Activated CD4-positive, alpha-beta T cell treated with anti-CD3 and anti-CD28 coated beads, Interleukin-2, amount 10 ng/mL, durations not matched to agents 7 days and 5 days (primary cell): ENCODE measurements at places on chromosomes 12 and 14.
A peak's percentile ranks its signal among the peaks of the same experiment; 100 is the strongest.

- no peaks in the 10 kb centered on the region for H3K36me3 ChIP-seq
- no peak overlapping the region for H3K4me3 ChIP-seq
- peaks cover 10% of the 10 kb centered on the region for H3K27me3 ChIP-seq
- H3K4me1 ChIP-seq: no peaks in the 10 kb centered on the region
- DNase-seq: no peak
- no peak overlapping the region for H3K27ac ChIP-seq
Observed at GRCh38 chr12:80143537-80143936, 44.2 kb downstream of the OTOGL start.

GRCh38 chr14:81565441-81566290 is 32.0 kb upstream of the SEL1L start:
- no peak overlapping the region for H3K4me3 ChIP-seq
- peaks cover 5% of the 10 kb centered on the region for H3K27me3 ChIP-seq
- no peaks in the 10 kb centered on the region for H3K4me1 ChIP-seq

- H3K4me3 ChIP-seq: no peak overlapping the region
- H3K27me3 ChIP-seq: no peaks in the 10 kb centered on the region
- peaks cover 5% of the 10 kb centered on the region for H3K4me1 ChIP-seq
- no peak overlapping the region for H3K27ac ChIP-seq
Observed at GRCh38 chr12:69580074-69580473, 5.2 kb upstream of the CCT2 start.

- peaks cover 23% of the 10 kb centered on the region for H3K36me3 ChIP-seq
- H3K4me1 ChIP-seq: peaks cover 74% of the 10 kb centered on the region
- H3K27me3 ChIP-seq: no peaks in the 10 kb centered on the region
- H3K27ac ChIP-seq: peak overlapping the region; percentile 97
Observed at GRCh38 chr12:75481774-75482173, 1.2 kb downstream of the GLIPR1 start.

DNA sequence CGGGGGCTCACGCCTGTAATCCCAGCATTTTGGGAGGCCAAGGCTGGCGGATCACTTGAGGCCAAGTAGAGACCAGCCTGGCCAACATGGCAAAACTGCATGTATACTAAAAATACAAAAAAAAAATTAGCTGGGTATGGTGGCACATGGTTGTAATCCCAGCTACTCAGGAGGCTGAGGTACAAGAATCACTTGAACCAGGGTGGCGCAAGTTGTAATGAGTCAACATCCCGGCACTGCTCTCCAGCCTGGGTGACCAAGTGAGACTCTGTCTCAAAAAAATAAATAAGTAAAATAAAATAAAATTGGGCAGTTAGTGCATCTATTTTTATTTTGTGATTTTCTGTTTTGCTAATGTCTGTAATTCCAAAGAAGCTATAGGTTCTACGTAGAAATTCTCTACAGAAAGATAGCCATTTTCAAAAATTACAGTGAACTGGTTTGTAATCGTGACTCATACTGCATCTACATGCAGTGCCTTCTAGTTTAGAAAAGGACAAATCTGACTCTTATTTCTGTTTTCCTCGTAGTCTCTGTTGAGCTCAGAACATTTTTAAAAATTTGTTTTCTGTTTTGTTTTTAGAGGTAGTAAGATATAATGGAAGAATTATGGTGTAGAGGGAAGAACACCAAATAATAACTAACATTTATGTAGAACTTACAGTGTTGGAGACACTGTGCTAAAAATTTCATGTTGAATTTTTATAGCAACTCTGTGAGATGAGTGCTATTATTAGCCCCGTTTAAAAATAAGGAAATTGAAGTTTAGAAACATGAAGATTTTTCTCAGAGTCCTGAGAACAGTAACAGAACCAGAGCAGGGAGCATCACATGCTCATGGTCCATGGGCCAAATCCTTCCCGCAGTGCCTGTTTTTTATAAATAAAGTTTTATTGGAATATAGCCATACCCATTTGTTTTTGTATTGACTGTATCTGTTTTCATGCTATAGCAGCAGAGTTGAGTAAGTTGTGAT is 201.2 kb downstream of the SYNE2 start:
- H3K27ac ChIP-seq: no peak overlapping the region
- H3K27me3 ChIP-seq: no peaks in the 10 kb centered on the region
- H3K4me3 ChIP-seq: no peak overlapping the region
- no peaks in the 10 kb centered on the region for H3K4me1 ChIP-seq

- no peak for DNase-seq
- H3K36me3 ChIP-seq: no peaks in the 10 kb centered on the region
- no peak overlapping the region for H3K4me3 ChIP-seq
- no peak overlapping the region for H3K27ac ChIP-seq
Observed at GRCh38 chr12:49975318-49975761, 2.6 kb downstream of the AQP6 start.

- H3K27me3 ChIP-seq: no peaks in the 10 kb centered on the region
- no peaks in the 10 kb centered on the region for H3K4me1 ChIP-seq
- H3K4me3 ChIP-seq: no peak overlapping the region
- H3K36me3 ChIP-seq: no peaks in the 10 kb centered on the region
- no peak overlapping the region for H3K27ac ChIP-seq
Observed at GRCh38 chr14:83007641-83008225, 1474.1 kb upstream of the SEL1L start.

DNA sequence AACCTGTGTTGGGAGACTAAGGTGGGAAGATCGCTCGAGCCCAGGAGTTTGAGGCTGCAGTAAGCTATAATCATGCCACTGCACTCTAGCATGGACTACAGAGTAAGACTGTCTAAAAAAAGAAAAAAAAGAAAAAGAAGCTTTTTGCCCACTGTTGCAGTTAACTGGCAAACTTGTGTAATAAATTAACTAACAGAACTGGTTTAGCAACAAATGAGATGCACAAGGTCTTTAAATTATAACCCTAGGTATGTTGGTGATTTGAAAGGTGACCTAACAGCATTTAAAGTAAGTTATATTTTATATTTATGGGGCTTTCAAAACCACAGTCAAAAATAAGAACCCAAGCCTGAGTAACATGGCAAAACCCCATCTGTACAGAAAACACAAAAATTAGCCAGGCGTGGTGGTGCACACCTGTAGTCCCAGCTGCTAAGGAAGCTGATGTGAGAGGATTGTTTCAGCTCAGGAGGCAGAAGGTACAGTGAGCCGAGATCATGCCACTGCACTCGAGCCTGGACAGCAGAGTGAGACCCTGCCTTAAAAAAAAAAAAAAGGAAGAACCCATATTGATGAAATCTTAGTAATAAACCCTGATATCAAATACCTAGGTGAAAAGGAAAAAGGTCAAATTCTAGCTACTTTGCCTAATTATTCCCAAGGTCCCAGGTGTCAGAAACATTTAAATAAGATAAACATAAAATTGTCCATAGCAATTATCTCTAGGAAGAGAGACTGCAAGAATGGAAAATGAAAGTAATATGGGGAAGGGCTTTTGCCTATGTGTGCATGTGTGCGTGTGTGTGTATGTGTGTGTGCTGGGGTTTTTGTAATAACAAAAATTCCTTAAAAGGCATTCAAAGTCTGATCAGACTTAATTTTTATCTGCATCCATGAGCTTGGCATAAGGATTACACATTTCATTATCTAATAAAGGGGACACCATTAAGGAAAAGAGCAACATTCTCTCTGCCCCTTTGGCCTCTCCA is 15.4 kb downstream of the SYNE2 start:
- peak overlapping the region; percentile 81 for H3K27ac ChIP-seq
- H3K4me3 ChIP-seq: peak overlapping the region; percentile 5
- no peaks in the 10 kb centered on the region for H3K27me3 ChIP-seq
- peak; percentile 48 for DNase-seq
- H3K4me1 ChIP-seq: peaks cover 68% of the 10 kb centered on the region
- peaks cover 31% of the 10 kb centered on the region for H3K36me3 ChIP-seq

- peak overlapping the region; percentile 50 for H3K27ac ChIP-seq
- no peak overlapping the region for H3K4me3 ChIP-seq
- H3K36me3 ChIP-seq: peaks cover 35% of the 10 kb centered on the region
- H3K4me1 ChIP-seq: peaks cover 94% of the 10 kb centered on the region
- no peaks in the 10 kb centered on the region for H3K27me3 ChIP-seq
Observed at GRCh38 chr12:104499668-104500332, 43.1 kb downstream of the CHST11 start.

DNA sequence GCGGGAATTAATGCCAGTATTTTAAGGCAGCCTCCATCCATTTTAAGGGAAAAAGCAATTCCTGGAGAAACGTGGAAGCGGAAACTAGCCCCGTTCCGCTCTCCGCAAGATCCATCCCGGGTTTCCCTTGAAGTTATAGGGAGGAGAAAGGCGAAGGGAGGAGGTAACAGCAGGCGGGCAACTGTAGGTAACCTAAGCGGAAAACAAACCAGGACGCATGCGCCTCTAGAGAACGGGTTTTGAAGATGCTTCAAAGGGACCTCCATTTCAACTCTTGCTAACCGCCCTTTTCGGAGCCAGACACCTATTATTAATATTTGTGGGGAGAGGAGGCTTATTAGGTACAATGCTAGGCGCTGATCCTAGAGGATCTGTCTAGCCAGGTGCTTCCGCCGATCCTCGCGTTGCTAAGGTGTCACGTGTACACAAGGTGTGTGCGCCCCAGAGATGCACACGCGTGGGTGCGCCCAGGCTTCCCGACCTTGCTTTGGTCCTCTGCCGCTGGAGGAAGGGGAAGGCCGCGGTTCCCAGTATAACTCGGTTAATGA is 6.2 kb downstream of the TBX5 start:
- DNase-seq: no peak
- peaks cover 2% of the 10 kb centered on the region for H3K36me3 ChIP-seq
- H3K4me3 ChIP-seq: no peak overlapping the region
- H3K27ac ChIP-seq: no peak overlapping the region
- H3K4me1 ChIP-seq: no peaks in the 10 kb centered on the region
- peaks cover 93% of the 10 kb centered on the region for H3K27me3 ChIP-seq

- no peak for DNase-seq
- H3K4me3 ChIP-seq: no peak overlapping the region
Observed at GRCh38 chr14:102551995-102552705, 40.3 kb upstream of the RCOR1 start.

DNA sequence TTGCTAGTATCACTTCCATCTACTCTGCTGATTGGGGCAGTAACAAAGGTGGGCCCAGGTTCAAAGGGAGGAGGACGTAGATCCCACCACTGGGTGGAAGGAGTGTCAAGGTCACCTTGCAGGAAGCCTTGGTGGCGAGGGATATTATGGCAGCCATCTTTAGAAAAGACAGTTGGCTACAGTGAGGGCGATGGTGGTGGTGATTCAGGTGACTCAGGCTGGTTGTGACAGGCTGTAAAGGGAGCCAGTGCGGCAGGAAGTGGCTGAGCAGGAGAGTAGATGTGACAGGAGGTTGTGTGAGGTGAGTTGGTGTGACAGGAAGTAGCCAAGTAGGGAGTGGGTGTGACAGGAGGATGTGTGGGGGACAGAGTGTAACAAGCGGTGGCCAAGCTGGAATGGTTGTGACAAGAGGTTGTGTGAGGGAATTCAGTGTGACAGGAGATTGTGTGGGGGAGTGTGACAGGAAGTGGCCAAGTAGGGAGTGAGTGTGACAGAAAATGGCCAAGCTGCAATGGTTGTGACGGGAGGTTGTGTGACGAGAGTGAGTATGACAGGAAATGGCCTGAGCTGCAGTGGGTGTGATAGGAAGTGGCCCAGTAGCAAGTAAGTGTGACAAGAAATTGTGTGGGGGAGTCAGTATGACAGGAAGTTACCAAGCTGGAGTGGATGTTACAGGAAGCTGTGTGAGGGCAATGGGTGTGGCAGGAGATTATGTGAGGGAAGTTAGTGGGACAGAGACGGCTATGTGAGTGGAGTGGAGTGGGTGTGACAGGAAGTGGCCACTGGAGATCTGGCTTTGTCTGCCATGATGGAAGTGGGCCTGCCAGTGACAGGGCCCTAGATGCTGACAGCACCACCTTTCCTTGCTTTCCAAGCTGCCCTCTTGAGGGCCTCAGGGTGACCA is 136.5 kb upstream of the MYL2 start:
- peak overlapping the region; percentile 18 for H3K4me3 ChIP-seq
- peaks cover 33% of the 10 kb centered on the region for H3K36me3 ChIP-seq
- peak overlapping the region; percentile 99 for H3K27ac ChIP-seq
- H3K4me1 ChIP-seq: peaks cover 30% of the 10 kb centered on the region
- DNase-seq: peak; percentile 78
- H3K27me3 ChIP-seq: no peaks in the 10 kb centered on the region

- H3K27me3 ChIP-seq: peaks cover 16% of the 10 kb centered on the region
- no peak overlapping the region for H3K27ac ChIP-seq
- no peaks in the 10 kb centered on the region for H3K36me3 ChIP-seq
- H3K4me3 ChIP-seq: no peak overlapping the region
- H3K4me1 ChIP-seq: no peaks in the 10 kb centered on the region
Observed at GRCh38 chr14:74324931-74325361, 22.2 kb upstream of the ABCD4 start.

GRCh38 chr14:27845241-27845850 is 921.2 kb upstream of the FOXG1 start:
- H3K4me3 ChIP-seq: no peak overlapping the region
- H3K27me3 ChIP-seq: no peaks in the 10 kb centered on the region
- DNase-seq: no peak
- H3K27ac ChIP-seq: no peak overlapping the region

DNA sequence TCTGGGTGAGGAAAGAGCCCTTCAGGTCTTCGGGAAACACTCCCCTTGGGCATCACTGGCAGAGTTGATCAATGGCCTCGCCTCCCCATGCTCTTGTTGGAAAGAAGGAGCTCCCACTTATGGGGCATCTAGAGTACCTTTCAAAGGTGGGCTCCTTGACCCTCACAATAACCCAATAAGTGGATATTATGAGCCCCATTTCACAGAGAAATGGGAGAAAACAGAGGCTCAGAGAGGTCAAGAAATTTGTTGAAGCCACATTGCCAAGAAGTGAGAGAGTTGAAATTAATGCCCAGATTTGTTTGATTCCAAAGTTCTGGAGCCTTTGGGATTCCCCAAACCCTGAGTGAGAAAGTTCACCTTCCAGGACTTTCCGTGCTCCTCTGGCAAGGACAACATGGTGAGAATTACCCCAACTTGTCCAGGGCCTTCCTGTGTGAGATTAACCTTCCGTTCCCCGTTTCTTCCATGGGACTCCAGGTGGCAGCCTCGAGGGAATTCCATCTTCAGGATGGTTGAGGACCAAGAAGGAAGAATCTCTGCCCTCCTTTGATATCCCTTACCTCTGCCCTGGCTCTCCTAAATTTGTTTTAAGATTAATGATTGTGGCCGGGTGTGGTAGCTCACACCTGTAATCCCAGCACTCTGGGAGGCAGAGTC is 7.5 kb upstream of the CHD4 start:
- no peak for DNase-seq
- H3K27ac ChIP-seq: peak overlapping the region; percentile 60
- no peaks in the 10 kb centered on the region for H3K36me3 ChIP-seq
- H3K27me3 ChIP-seq: no peaks in the 10 kb centered on the region
- H3K4me3 ChIP-seq: no peak overlapping the region
- peaks cover 53% of the 10 kb centered on the region for H3K4me1 ChIP-seq

DNA sequence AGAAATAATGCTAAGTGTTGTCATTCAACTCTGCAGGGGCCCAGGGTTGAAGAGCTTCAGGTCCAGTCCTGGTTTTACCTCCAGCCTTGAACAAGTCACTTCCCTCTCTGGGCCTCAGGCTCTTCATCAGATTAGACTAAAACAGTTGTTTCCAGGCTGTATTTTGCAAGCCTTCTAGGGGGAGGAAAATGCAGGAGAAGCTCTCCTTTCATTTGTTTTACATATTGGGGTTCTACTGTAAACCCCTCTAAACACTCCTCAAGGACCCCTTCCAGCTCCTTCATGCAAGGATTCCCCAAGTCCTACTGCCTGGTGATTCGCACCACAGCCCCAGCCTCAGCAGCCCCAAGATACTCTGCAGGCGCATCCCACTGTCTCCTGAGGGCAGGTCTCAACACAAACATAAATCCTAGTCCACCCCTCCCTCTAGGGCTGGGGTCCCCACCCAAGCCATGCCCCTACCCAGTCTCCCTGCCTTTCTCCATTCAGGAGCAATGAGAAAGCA is 2.7 kb downstream of the SDR9C7 start:
- no peak overlapping the region for H3K27ac ChIP-seq
- no peaks in the 10 kb centered on the region for H3K27me3 ChIP-seq
- H3K4me3 ChIP-seq: no peak overlapping the region
- H3K4me1 ChIP-seq: peaks cover 10% of the 10 kb centered on the region
- no peaks in the 10 kb centered on the region for H3K36me3 ChIP-seq
